Body of pancreas (tissue), 4 donors: ENCODE measurements at places on chromosomes 7 and 10.

GRCh38 chr7:78714356-78714755 lies 739.1 kb downstream of the MAGI2 start:
- H3K4me1 ChIP-seq = no peaks in the 10 kb centered on the region
- H3K27me3 ChIP-seq = no peaks in the 10 kb centered on the region
- H3K27ac ChIP-seq = no peak overlapping the region
- H3K4me3 ChIP-seq = no peak overlapping the region
- DNase-seq = no peak
- no peaks in the 10 kb centered on the region for H3K36me3 ChIP-seq

GRCh38 chr7:121394709-121395140 lies 1.4 kb downstream of the FAM3C start:
- no peaks in the 10 kb centered on the region for H3K27me3 ChIP-seq
- DNase-seq = no peak
- peak overlapping the region; percentile 95 for H3K27ac ChIP-seq
- H3K36me3 ChIP-seq = no peaks in the 10 kb centered on the region
- H3K4me3 ChIP-seq = no peak overlapping the region

DNA sequence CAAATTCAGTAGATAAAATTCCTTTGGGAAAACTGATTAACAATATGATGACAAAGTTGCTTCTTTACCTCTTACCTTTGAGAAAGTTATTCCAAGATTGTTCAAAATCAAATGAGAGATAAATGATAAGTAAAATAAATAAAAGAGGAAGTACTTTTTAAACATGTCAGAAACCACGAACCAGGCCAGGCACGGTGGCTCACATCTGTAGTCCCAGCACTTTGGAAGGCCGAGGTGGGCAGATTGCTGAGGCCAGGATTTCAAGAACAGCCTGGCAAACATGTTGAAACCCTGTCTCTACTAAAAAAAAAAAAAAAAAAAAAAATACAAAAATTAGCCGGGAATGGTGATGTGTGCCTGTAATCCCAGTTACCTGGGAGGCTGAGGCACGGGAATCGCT lies 296.6 kb downstream of the HGF start:
- DNase-seq = no peak
- H3K27me3 ChIP-seq = no peaks in the 10 kb centered on the region
- no peak overlapping the region for H3K27ac ChIP-seq
- no peak overlapping the region for H3K4me3 ChIP-seq
- H3K36me3 ChIP-seq = no peaks in the 10 kb centered on the region
- H3K4me1 ChIP-seq = peaks cover 15% of the 10 kb centered on the region

DNA sequence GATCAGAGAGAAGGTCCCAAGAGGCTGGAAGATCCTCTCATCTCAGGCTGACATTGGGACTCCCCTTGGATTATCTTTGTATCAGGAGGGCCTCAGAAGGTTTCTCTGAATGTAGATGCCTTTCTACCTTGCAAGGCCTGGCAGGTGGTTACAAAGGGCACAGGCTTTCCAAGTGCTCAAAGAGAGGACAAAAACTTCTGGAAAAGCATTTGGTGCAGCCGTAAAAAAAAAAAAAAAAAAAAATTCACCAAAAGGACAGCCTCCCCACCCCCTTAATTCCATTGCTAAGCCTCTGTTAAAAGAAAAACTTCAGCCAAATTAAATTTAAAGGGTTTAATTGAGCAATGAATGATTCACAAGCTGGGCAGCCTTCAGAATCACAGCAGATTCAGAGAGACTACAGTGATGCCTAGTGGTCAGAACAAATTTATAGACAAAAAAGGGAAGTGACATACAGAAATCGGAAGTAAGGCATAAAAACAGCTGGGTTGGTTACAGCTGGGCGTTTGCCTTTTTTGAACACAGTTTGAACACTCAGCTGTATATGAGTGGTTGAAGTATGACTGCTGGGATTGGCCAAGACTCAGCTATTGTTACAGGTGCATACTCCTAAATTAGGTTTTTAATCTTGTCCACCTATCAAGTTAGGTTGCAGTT lies 42.5 kb upstream of the LRGUK start:
- H3K27me3 ChIP-seq = no peaks in the 10 kb centered on the region
- no peak overlapping the region for H3K27ac ChIP-seq
- no peak for DNase-seq
- no peaks in the 10 kb centered on the region for H3K36me3 ChIP-seq

- no peaks in the 10 kb centered on the region for H3K4me1 ChIP-seq
- H3K27ac ChIP-seq = no peak overlapping the region
- no peak for DNase-seq
- H3K4me3 ChIP-seq = no peak overlapping the region
- no peaks in the 10 kb centered on the region for H3K27me3 ChIP-seq
Observed at GRCh38 chr7:116554911-116555310, 30.1 kb downstream of the CAV1 start.

DNA sequence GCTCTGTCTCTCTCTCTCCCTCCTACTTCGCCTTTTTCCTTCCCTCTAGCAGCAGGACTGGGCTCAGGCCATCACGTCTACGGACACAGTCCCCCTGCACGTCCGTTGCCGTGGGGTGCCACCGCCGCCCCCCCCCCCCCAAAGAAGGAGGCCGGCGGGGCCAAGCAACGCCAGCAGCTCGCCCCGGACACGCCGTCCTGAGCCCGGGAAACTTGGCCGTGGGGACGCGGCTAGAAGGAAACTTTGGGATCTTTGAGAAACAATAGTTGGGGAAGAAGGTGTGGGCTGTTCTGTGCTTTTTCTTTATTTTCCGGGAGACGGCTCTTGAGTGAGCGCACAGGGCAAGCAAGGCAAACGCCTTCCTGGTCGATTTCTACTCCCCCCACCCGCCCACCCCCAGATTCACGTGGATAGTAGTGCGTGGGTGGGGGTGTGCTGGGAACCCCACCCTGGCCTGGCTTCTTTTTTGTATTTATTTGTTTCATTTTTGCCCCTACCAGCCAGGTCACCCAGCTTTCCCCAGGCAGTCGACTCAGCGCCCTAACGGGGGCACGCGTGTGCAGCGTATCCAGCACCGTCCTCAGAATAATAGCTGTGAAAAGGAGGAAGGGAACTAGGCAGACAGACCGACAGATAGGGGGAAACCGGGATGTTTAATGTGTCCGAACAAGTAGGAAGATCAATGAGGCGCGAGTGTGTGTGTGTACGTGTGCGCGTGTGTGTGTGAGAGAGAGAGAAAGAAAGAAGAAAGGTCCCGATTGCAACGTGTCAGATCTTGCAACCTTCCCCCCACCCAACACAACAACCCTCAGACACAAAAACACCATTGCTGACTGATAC lies 1.4 kb downstream of the MXI1 start:
- peaks cover 34% of the 10 kb centered on the region for H3K4me1 ChIP-seq
- H3K27ac ChIP-seq = peak overlapping the region; percentile 95
- H3K36me3 ChIP-seq = no peaks in the 10 kb centered on the region
- no peaks in the 10 kb centered on the region for H3K27me3 ChIP-seq
- peak overlapping the region; percentile 61 for H3K4me3 ChIP-seq

- no peaks in the 10 kb centered on the region for H3K4me1 ChIP-seq
- H3K4me3 ChIP-seq = no peak overlapping the region
- H3K36me3 ChIP-seq = no peaks in the 10 kb centered on the region
- H3K27ac ChIP-seq = no peak overlapping the region
- no peak for DNase-seq
- no peaks in the 10 kb centered on the region for H3K27me3 ChIP-seq
Observed at GRCh38 chr10:129459762-129460539, 7.1 kb upstream of the MGMT start.

DNA sequence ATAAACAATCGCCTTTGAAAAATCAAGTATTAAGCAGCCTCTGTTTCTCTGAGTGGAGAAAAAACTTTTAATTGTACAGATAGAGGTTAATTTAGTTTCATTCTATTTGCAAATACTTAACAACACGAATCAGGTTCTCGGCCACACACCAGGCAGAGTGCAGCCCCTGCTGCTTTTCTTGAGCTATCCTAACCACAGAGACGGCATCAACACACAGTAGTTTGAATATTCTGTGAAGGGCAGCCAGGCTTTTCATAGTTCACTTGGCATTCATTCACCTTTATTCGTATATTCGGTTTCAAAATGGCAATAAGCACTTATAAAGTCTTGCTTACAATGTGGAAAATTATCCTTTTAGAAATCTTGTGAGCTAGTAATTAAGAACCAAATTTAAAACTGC lies 5.7 kb downstream of the ADARB2 start:
- no peak overlapping the region for H3K4me3 ChIP-seq
- DNase-seq = no peak
- H3K27ac ChIP-seq = no peak overlapping the region
- H3K36me3 ChIP-seq = no peaks in the 10 kb centered on the region
- H3K4me1 ChIP-seq = peaks cover 3% of the 10 kb centered on the region

- H3K27ac ChIP-seq = no peak overlapping the region
- no peak overlapping the region for H3K4me3 ChIP-seq
- DNase-seq = no peak
- H3K36me3 ChIP-seq = no peaks in the 10 kb centered on the region
Observed at GRCh38 chr7:103094102-103094501, 19.2 kb downstream of the ARMC10 start.

DNA sequence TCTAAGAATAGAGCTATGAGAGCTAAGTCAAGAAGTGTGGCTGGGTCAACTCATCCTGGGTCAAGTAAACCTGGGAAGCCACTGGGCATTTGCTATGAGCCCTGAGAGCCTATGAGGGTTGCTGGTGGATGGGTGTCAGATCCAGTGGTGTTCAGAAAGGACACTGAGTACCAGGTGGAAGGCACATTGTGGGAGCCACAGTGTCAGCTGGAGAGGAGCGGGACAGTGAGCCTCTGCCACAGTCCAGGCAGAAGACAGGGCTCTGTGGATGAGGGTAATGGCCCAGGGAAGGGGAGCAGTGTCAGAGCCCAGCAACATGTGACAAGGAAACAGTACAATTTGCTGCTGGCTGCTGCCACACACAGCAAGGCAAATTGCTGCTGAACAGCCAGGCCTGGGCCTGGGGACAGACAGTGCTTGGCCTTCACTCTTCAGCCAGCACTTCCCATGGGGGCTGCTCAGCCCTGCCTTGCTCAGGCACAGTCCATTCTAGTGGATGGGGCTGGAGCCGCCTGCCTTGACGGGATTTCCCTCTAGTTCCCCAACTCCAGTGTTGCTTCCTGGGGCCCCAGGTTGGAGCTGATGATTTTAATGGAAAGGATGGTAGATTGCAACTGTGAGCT lies 90.9 kb upstream of the CHST15 start:
- H3K36me3 ChIP-seq = no peaks in the 10 kb centered on the region
- no peak for DNase-seq
- H3K27ac ChIP-seq = no peak overlapping the region
- no peaks in the 10 kb centered on the region for H3K4me1 ChIP-seq

GRCh38 chr10:58662314-58662713 lies 149.6 kb downstream of the BICC1 start:
- H3K4me3 ChIP-seq = no peak overlapping the region
- DNase-seq = no peak
- H3K27ac ChIP-seq = no peak overlapping the region
- H3K4me1 ChIP-seq = peaks cover 16% of the 10 kb centered on the region

GRCh38 chr10:28294169-28294532 lies 8.7 kb downstream of the MPP7 start:
- H3K36me3 ChIP-seq = no peaks in the 10 kb centered on the region
- H3K27ac ChIP-seq = no peak overlapping the region
- no peaks in the 10 kb centered on the region for H3K27me3 ChIP-seq
- no peak for DNase-seq
- H3K4me3 ChIP-seq = no peak overlapping the region

DNA sequence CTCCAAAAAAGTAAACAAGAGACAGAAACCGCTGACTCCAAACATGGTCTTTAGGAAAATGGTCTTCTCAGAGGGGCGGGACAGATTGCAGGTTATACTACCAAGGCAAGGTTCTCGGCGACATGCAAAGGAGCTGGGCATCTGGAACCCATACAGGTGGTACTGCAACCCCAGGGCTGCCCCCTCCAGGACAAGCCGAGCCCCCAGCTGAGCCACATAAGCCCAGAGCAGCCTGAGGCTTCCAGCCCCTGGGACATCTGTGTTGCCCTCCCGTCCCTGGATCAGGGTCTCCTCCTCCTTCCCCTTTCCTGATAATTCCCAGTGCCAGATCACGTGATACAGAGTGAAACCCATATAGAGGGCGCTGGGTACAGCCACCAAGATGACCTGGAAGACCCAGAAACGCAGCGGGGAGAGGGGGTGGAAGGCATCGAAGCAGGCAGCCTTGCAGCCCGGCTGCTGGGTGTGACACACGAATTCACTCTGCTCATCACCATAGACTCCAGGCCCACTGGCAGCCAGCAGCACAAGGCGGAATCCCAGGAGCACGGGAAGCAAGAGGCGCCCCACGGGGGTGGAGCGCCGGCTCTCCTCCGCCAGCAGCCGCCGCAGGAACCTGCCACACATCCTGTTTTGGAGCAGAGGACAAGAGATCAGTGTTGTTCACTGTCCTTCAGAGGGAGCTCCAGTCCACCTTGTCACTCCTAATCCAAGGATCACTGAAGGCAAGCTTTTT lies at the start of gene GJC3:
Gene GJC3, minus strand, starts transcription at position 627 of the 736 bp plus-strand sequence. Its CDS starts 0 bp downstream, at position 627.
- H3K27ac ChIP-seq = no peak within 1 kb of the TSS
- peaks cover 4% of the 10 kb centered on the region for H3K4me1 ChIP-seq
- no peaks in the 10 kb centered on the region for H3K27me3 ChIP-seq
- no peak within 1 kb of the TSS for H3K4me3 ChIP-seq
- H3K36me3 ChIP-seq = no peaks in the 10 kb centered on the region

GRCh38 chr7:2482725-2483451 lies 6.7 kb upstream of the GRIFIN start:
- no peak overlapping the region for H3K4me3 ChIP-seq
- no peak overlapping the region for H3K27ac ChIP-seq
- H3K36me3 ChIP-seq = no peaks in the 10 kb centered on the region
- no peaks in the 10 kb centered on the region for H3K27me3 ChIP-seq
- DNase-seq = no peak

GRCh38 chr10:132434405-132435005 lies 37.5 kb downstream of the PWWP2B start:
- H3K4me1 ChIP-seq = peaks cover 11% of the 10 kb centered on the region
- no peak overlapping the region for H3K4me3 ChIP-seq
- H3K27ac ChIP-seq = no peak overlapping the region
- H3K36me3 ChIP-seq = no peaks in the 10 kb centered on the region

GRCh38 chr7:120184866-120185265 lies 88.1 kb upstream of the KCND2 start:
- no peak overlapping the region for H3K27ac ChIP-seq
- no peaks in the 10 kb centered on the region for H3K4me1 ChIP-seq
- H3K27me3 ChIP-seq = no peaks in the 10 kb centered on the region
- DNase-seq = no peak
- no peaks in the 10 kb centered on the region for H3K36me3 ChIP-seq

DNA sequence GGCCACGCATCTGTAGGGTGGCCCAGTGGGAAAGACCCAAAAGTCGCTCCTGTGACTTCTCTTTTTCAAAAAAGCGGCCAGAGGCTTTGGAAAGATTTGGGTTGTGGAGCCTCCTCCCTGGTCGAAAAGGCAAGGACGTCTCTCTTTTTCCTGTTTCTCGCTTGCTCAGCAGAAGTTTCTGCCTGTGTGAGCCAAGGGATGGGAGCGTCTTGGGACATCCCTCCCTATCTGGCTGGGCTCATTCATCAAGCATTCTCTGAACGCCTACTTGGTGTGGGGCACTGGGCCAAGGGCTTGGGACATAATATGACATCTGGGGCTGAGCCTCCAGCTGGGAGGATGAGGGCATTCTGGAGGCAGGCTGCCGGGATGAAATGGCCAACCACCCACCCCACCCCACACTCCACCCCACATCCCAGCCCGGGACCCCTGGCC lies 120.9 kb downstream of the C10orf105 start:
- no peaks in the 10 kb centered on the region for H3K27me3 ChIP-seq
- peak overlapping the region; percentile 54 for H3K27ac ChIP-seq
- no peak overlapping the region for H3K4me3 ChIP-seq
- peaks cover 22% of the 10 kb centered on the region for H3K4me1 ChIP-seq
- DNase-seq = peak; percentile 65
